ENCODE measurements at places on chromosomes 12 and 14.
A peak's percentile ranks its signal among the peaks of the same experiment; 100 is the strongest.

DNA sequence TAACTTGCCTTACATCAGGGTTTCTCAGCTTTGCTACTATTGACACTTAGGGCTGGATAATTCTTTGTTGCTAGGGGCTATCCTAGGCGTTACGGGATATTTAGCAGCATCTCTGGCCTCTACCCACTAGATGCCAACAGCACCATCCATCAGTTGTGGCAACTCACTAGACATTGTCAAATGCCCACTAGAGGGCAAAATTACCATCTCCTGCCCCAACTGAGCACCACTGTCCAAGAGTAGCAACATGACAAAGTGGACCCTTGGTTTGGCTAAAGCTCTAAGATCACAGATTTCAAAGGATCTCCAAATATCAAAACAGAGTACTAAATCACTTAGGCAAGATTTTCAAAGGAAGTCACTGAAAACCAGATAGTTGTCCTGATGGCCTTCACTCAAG is 251.7 kb upstream of the TBX3 start:
- DNase-seq: no peak

GRCh38 chr12:131869871-131870418 is 24.5 kb upstream of the ULK1 start:
- no peak for DNase-seq

- no peak for DNase-seq
Observed at GRCh38 chr12:109625131-109625559, 51.6 kb downstream of the MVK start.

GRCh38 chr12:107967170-107967569 is 161.9 kb upstream of the WSCD2 start:
- DNase-seq: no peak

DNA sequence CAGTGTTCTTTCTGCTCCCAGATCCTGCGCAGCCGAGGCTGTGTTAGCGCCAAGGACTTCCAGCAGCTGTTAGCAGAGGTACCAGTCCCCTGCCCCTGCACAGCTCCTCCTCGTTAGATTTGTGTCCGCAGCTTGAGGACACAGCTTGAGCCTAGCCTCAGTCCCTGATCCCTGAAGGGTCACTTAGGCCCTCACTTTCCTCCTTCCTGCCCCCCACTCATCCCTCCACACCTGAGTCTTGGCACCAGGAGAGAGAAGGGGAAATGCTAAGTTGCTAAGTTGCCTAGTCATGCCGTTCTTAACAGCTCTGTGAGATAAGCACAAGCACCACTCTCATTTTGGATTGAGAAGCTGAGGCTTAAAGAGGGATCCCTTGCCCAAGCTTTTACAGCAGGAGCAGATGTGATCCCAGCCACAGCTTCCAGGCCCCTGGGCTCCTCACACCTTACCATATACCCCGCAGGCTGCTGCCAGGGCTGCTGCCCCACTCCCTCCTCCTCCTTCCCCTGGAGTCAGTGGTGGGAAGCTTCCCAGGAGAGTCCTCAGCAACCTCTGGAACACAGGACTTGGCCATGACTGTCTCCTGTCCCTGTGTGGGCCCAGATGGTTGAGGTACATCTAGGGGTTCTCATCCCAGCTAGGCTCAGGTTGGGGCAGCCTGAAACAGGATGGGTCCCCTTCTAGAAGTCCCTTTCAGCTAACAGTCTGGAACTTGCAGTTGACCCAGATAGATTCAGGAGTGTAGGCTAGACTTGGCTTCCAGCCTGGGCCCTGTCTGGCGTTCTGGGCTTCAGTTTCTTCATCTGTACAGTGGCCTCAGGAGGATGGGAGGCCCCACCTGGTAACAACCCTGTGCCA is 975 bp downstream of the OGFOD2 start:
- DNase-seq: no peak

DNA sequence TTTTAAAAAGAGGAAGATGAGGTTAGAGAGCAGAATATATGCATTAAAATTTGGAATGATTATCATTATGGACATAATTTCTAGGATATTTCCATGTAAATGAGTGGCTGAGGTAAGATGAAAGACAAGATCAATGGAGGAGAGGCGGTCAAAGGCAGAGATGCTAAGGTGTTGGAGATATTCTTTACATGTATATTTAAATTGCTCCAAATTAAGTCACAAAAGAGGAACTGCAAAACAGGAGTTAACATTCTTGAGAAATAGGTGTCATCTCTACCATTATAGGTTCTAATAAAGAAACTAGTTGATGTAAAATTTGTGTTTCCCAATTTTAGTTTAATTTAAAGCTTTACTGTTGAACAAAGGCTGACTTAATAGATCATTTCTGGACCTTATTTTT is 268.5 kb upstream of the PPFIA2 start:
- DNase-seq: no peak

DNA sequence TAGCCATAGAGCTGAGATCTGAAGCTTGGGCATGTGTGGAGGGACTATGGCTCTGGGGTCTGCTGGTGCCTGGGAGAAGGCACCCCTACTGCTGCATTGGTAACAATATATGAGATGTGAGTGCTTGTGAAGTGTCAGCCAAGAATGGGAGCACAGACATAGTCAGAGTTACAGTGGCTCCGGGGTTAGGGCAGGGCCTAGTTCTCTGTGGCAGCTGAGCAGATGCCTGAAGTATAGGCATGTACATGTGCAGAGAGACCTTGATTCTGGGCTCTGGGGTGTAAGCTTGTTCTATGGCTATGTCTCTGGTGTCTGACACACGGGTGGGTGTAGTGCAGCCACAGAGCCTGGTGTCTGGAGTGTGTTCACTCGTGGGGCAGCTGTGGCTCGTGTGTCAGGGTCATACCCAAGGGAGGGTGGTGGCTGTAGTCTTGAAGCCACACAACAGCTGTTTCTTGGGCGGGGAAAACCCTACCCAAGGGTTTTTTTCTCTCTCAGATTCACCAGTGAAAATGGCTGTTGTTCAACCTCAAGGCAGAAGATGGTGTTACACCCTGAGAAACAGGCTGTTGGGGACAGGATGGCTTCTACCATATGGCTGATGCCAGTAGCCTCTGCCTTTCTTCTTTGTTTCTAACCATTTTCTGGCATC is 11.9 kb upstream of the TCL1A start:
- DNase-seq: no peak

DNA sequence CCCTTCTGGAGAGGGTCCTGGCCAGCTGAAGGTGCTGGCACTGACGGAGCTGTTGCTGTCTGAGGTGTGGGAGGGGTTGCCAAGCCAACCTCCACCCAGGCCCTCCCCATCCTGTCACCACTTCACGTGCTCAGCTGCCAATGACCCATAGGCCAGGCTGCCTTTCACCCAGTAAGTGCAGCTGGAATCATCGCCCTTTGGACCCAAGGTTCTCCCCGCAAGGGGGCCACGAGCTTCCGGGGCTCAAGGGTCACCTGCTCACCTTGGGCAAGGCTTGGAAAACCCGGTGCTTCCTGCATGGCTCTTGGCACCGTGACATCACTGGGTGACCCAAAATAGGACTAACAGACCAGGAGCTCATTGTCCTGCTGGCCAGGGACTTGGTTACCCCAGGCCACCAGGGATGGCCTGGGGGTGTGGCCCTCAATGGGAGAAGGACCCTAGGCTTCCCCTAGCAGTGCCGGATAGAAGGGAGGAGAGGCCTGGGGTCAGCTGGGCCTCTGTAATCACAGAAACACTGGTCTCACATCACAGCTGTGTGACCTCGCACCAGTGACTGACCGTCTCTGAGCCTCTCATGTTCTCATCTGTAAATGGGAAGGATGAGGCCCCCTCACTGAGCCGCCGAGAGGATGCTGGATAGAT is 51.3 kb downstream of the CCDC85C start:
- DNase-seq: no peak

DNA sequence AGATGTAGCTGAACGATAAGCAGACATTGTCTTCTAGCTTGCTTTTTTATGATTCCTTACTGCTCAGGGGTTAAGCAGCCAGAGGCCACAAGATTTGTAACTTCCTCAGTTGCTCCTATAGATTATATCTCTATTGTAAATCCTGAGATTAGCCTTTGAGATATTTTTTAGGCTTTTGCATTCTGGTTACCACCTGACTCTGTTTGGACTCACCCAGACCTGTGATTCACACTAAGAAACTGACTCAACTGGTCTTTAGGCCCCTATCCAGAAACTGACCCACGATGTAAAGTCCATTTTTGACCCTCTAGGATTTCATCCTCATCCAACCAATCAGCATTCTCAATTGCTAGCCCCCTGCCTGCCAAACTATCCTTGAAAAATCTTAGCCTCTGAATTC is 194.4 kb downstream of the RASSF9 start:
- no peak for DNase-seq

GRCh38 chr12:67623259-67623658 is 25.3 kb upstream of the DYRK2 start:
- no peak for DNase-seq

GRCh38 chr12:111757361-111758119 is 9.2 kb upstream of the ALDH2 start:
- no peak for DNase-seq

GRCh38 chr12:131101703-131102492 is 148.2 kb downstream of the ADGRD1 start:
- DNase-seq: peak; percentile 5

DNA sequence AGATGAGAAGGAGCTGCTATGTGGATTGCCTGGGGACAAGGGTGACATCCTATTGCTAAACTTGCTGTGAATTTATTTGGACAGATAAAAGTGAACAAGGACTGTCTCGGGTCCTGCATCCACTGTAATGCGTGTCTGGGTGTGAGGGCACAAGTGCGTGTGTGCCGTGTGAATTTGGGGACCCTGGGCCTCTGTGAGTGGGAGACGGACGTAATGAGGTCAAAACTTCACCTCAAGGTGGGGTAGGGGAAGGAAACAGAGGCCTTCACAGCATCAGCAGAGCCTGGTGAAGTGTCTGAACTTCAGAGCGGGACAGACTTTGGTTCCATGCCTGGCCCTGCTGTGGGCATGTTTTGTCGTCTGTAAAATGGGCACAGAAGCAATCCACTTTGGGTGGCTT is 14.8 kb downstream of the ASB2 start:
- no peak for DNase-seq

- no peak for DNase-seq
Observed at GRCh38 chr12:19775241-19775640, 335.9 kb downstream of the AEBP2 start.

- DNase-seq: peak; percentile 83
Observed at GRCh38 chr14:88189417-88190191, 133.5 kb downstream of the KCNK10 start.

DNA sequence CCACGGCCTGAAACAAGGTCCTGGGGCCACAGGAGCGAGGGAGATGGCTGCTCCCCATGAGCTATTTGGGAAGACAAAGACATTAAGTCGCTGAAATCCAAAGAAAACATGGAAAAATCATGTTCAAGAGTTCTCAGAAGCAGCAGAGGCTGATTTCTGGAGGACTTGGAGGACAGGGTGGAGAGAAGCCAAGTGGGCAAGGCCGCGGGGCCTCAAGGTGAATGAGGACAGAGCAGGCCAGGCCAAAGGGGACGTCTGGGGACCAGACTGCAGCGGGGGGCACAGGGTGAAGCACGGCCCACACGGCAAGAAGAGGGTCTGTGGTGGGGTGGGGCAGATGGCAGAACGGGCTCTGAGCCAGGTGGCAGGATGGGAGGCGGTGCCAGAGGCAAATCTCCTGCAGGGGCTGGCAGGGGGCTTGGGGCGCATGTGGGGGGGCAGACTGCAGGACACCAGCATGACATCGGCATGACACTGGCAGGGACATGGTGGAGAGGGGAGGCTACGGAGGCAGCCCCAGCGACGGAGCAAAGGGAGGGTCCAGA is 48.9 kb downstream of the RNF34 start:
- no peak for DNase-seq

DNA sequence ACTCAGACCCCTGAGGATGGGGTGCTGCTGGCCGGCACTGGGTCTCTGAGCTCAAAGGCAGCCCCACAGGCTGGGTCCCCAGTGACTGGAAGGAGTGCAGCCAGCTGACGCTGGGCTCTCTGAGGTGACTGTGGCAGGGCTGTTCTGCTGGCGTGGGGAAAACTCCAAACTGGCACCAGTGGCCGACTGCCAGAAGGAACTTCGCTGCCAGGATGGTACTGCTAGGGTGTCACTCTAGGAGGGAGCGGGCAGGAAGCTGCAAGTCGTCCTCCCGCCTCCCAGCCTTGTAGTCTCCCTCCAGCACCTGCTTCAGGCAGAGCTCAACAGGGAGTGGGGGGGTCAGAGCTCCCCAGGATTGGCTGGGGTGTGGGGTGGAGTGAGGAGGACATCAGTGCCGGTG is 41.3 kb downstream of the CDC42BPB start:
- DNase-seq: no peak

GRCh38 chr12:110661337-110661972 is 27.5 kb downstream of the HVCN1 start:
- DNase-seq: no peak

- DNase-seq: no peak
Observed at GRCh38 chr12:64810831-64811230, 13.6 kb upstream of the TBC1D30 start.

GRCh38 chr12:122842505-122843405 is 7.5 kb downstream of the HIP1R start:
- DNase-seq: no peak

DNA sequence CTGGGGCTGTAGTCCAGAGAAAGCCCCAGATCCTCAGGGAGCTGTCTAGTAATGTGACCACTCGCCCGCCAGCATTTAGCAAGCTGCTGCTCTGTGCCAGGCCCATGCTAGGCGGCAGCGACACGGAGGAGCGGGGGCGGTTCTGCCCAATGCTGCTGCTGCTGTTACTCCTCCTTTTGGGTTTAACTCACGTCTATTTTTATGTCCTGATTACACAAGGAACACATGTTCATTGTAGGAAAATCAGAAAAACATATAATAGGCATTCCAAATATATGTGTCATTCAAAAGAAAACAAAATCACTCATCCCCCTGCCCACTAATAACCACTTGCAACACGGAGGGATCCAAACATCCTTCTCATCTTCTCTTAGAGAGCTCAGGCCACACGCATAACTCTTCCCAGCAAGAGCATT is 30.4 kb downstream of the CCDC92 start:
- DNase-seq: no peak

GRCh38 chr12:64476844-64477243 is 24.9 kb downstream of the TBK1 start:
- no peak for DNase-seq

GRCh38 chr12:23834076-23834475 is 115.4 kb downstream of the SOX5 start:
- no peak for DNase-seq

DNA sequence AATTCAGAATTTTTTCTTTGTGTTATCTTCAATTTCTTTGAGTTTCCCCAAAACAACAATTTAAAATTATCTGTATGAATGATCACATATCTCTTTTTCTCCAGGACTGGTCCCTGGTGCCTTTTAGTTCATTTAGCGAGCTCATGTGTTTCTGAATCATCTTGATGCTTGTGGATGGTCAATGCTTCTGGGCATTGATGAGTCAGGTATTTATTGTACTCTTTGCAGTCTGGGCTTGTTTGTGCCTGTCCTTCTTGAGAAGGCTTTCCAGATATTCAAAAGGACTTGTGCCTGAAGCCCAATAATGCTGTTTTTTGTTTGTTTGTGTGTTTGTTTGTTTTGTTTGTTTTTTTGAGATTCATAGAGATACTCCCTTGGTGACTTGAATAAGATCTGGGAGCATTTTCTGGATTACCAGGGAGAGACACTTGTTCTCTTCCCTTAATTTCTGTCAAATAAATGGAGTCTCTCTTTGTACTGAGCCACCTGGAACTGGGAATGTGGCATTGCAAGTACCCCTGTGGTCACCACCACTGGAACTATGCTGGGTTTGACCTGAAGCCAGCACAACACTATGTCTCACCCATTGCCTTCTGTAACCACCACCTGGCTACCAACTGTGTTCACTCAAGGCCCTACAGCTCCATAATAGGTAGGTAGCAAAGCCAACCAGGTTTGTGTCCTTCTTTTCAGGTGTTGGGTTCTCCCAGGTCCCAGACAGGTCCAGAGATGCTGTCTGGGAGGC is 56.3 kb downstream of the SLC6A15 start:
- DNase-seq: no peak
